ENCODE measurements at places on chromosomes 7 and 10.
A peak's percentile ranks its signal among the peaks of the same experiment; 100 is the strongest.

GRCh38 chr10:20988357-20988983 is 91.4 kb upstream of the NEBL start:
- DNase-seq: no peak

GRCh38 chr10:104293011-104293410 is 24.0 kb downstream of the GSTO2 start:
- DNase-seq: no peak

GRCh38 chr7:149771720-149772240 is 1.6 kb downstream of the ZNF467 start:
- peak; percentile 96 for DNase-seq

GRCh38 chr7:82323806-82324205 is 119.8 kb downstream of the CACNA2D1 start:
- DNase-seq: no peak

DNA sequence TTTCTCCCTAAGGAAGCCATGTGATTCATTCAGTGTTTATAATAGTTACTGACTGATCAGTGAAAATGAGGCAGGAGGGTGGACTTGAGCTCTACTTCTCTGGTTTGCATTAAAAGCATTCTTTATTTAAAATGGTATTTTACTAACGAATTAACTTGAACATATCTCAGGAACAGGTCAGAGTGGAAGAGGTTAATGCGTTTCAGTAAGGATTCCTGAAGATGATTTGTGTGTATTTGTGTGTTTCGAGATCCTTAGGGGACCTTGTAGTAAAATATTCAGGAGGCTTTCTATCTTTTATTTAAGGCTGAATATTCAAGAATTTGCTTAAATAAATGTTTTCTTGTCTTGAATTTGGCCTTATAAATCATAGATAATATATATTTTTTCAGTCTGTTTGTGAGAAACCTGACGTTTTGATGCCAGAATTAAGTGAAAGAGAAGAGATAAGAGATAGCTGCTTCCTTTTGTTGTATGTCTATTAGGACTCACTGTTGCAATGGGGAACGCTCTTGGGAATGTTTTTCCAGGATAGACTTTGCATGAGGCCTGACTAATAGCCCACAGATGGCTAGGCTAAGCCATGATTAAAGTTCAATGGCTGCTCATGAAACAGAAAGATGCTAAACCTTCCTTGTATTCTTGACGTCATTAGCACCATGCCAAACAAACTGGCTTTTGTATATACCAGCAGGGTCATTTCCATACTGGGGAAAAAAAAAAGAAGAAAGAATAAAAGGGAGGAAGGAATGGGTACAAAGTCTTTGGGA is 93.8 kb upstream of the MTPN start:
- no peak for DNase-seq

DNA sequence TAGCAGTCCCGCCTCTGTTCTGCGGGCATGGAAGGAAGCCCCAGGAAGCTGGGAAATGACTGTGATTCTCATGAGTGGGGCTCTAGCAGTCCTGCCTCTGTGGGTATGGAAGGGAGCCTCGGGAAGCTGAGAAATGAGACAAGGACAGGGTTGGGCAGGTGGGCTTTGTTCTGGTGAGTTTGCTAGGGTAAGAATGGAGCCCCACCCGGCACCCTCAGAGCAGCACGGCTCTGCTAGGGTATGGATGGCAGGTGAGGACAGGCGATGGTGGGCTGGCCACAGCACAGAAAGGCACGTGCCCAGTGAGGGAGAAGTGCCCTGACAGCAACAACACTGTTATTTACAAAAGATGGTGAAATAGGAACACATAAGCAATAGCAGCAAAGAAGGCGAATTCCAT is 39.6 kb downstream of the SVIL start:
- no peak for DNase-seq

DNA sequence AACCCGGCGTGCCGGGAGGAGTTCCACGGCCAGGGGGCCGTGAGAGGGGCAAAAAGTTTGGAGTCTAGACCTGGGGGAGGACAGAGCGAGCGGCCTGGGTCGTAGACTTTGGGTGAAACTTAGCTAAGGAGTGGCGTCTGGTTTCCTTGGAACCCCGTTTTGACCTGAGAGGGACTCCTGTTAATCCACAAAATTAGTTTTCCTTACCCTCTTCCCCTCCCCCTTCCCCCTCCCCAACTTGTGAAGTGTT is 574 bp downstream of the MARCHF5 start:
- DNase-seq: peak; percentile 8

DNA sequence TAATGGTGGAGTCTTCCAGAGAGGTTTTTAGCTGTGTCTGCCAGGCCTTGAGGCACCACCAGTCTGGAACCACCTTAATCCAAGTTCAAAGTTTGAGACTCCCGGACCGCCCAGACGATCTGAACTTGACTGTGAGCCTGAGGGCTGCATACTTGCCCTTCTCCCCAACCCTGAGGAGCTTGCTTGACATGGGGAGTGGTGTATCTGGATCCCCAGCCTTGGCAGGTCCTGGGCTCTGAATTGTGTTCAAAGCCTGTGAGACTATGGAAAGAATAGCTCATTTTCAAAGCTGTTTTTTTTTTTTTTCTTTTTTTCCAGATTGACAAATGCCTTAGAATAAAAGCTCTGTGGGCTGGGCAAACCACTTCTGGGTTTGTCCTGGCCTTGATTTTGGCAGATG is 22.3 kb upstream of the CAMK1D start:
- no peak for DNase-seq

GRCh38 chr7:74293577-74293908 is 4.3 kb downstream of the CLIP2 start:
- no peak for DNase-seq

DNA sequence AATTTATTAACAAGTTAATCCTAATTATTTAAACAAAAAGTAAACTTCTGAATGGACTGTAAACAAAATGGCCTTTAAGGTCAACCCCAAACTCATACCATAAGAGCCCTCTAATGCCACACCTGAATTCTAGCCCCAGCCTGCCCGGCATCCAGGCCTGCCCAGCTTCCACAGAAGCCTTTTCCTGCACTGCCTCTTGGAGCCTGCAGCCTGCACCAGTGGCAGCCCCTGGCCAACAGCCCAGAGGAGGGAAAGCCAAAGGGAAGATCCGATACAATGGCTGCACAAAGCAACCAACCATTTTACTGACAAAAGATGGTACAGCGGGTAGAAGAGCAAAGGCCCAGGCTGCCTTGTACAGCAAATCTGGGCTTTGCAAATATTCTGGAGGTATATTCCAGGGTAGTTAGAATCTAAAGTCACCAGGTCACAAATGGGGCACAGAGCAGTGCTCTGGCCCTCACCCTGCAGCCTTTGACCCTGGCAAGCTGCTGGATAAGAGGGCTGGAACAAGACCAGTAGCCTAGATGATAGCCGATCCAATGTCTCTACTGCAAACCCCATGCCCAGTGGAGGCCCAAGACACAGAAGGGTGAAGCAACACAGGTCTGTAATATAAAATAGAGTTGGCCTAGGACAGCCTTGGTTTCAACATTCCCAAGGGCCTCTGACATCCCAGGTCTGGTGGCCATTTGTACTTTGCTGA is 12.5 kb upstream of the CH25H start:
- DNase-seq: no peak

- no peak for DNase-seq
Observed at GRCh38 chr7:144390481-144390880, 13.0 kb downstream of the NOBOX start.

DNA sequence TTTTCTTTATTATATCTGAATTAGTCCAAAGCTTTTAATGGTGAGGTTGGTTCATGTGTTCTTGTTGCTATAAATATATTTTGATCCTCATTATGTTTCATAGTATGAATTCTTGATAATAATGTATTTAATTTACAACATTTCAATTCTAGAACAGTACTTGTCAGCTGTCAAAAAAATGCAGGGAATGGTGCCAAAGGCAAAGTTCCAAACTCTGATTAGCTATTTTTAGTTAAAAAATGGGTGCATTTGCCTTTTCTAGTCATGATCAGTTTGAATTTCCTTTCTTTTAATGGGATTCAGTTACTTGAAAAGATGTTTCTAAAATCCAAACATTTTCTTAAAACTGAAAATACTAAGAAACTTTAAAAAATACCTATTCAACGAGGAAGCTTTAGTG is 49.6 kb downstream of the ANKIB1 start:
- no peak for DNase-seq

- no peak for DNase-seq
Observed at GRCh38 chr10:75803816-75804552, 372.6 kb downstream of the LRMDA start.

DNA sequence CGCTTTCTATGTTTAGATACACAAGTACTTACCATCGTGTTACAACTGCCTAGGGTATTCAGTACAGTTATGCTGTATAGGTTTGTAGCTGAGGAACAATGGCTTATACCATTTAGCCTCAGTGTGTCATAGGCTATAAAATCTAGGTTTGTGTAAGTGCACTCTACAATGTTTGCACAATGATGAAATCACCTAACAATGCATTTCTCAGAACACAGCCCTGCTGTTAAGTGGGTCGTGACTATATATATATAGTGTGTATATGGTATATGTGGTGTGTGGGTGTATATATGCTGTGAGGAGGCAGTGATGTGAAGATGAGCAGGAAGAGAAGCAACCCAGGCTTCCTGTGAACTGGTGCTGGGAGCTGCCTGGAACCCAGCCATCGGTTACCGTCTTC is 65.6 kb upstream of the MKI67 start:
- DNase-seq: no peak

GRCh38 chr7:149868623-149869290 is 5.0 kb upstream of the ATP6V0E2 start:
- DNase-seq: no peak

DNA sequence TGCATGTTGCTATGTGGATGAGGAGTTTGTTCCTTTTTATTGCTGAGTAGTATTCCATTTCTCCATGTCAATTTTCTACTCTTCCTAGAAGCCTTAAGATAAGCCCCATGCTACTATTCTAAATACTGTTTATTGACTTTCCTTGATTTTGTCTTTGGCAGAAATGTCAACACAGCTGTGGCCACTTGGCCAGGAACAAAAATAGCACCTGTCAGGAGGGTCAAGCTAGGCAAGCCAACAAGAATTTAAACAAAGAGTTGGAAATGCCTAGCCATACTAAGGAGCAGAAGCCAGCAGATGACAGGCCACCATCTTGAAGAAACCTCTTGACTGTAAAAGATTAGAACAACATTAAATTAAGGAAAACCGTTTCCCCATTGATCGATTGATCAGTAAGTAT is 34.7 kb downstream of the JAZF1 start:
- DNase-seq: no peak

- DNase-seq: no peak
Observed at GRCh38 chr10:113291413-113291812, 261.4 kb upstream of the HABP2 start.

- DNase-seq: peak; percentile 56
Observed at GRCh38 chr7:139995017-139995915, 67.5 kb downstream of the PARP12 start.

DNA sequence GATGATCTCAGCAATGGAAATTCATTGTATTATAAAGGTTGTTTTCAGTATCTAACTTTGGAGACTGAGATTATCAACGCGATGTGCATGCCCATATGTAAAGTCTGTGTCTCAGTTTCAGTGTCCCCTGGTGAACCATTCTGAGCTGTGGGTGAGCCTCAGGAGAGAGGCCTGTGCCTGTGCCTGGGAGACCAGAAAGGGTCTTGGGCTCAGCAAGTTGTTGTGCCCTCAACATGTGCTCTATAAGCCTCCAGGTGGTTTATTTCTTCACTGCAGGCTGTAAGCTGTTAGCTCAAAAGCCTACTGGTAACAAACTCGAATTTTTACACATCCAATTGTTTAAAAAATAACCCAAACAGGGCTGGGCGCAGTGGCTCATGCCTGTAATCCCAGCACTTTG is 151.9 kb downstream of the PKD1L1 start:
- no peak for DNase-seq

DNA sequence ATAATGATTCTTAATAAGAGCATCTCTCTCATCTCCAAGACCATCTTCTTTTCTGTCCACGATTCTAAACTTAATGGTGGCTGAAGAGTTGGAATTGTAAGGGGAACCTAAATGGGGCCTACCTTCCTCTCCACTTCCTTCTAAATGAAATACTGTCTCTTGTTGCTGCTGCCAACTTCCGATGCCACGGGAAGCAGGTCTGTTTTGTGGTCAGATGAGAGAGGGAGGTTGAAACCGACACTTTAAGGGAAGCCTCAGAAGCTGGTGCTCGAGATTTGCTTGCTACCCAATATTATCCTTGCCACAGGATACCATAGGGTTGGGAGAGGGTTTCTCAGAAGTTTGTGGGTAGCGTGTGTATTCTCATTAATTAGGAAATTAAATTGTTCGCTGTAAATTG is 464.1 kb downstream of the SUGCT start:
- no peak for DNase-seq

- DNase-seq: no peak
Observed at GRCh38 chr10:22250897-22251660, 33.3 kb upstream of the EBLN1 start.

DNA sequence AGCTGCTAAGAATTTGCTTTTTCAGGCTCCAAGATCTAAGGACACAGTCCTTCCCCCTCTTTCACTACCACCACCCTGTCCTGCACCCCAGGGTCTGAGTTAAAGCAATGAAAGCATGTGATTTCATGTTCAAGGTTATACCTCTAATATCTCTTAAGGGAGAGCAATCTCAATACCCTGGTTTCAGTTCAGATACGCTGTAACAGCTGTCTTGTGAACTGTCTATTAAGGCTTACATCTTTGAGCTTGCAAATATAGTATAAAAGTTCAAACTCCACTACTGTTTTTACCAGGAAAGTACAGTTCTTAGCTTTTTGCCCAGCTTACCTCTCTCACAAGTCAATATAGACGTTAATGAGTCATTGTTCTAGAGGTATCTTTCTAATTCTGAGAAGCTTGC is 2.6 kb downstream of the CPVL start:
- DNase-seq: no peak

DNA sequence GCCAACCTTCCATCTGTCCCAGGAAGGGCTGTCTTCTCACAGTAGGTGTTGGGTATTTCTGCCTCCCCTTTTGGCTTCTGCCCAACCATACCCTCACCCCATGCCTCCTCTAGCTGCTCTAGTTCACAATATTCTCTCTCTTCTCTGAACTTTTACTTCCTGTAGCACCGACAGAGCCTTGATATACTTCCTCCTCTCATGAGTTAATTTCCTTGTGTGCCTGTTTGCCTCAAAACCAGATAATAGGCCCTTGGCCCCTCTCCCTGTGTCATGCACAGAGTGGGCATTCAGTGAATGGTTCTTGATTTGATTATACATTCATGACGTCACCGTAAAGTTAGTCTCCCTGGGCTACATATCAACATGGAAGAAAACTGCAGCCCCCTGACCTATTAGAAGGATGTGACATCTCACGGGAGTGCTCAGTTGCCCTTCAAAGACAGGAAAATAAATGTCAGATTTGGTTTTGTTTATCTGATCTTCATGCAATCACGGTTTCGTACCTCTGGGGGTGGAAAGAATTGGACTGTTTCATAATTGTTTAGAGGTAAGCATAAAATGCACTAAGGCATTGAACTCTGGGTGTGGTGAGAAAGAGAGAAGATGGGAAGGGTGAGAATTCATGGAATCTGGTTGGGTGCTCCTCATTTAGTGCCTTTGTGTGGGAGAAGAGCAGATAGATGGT is 127.7 kb downstream of the ITIH5 start:
- DNase-seq: no peak

DNA sequence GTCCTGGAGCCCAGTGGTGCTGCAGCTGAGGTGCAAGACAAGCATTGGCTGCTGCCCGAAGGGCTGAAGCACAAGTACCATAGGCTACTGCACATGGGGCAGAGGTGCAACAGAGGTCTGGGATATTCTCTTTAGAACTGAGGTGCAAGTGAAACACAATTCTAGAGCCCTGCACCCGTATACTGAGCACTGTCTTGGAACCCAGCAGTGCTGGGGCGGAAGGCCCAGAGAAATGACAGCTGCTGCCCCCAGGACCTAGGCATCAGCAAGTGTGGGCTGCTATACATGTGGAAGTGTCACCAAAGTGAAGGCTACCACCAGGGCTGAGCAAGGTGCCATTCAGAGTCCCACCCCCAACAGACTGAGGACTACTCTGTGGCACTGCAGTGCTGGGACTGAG is 393.6 kb upstream of the STEAP1 start:
- no peak for DNase-seq

All from AG08395 (cell line).